ENCODE measurements at places on chromosomes 1 and 21.
A peak's percentile ranks its signal among the peaks of the same experiment; 100 is the strongest.

GRCh38 chr1:156281281-156281680, 1.3 kb downstream of the SMG5 start:
- DNase-seq = peak; percentile 33

GRCh38 chr1:85624361-85624760, 43.8 kb downstream of the CCN1 start:
- no peak for DNase-seq

GRCh38 chr1:224726441-224727182, 110.5 kb downstream of the CNIH3 start:
- peak; percentile 75 for DNase-seq

DNA sequence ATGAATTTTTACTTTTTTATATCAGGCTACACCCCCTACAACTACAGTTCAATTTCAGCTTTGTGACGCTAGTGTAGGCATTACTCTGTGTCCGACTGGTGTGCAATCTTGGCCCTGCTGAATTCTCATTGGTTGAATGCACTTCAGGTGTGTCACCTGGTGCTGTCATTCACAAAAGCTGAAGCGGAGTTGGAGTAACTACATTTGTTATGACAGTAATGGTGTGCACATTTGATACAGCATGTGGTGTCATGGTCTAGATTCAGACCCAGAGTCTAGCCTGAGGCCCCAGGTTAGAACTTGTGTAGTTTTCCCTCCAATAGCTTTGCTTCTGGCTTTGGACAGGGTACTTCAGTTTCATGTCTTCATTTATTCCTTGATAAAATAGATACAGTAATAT, 88.7 kb downstream of the C1orf94 start:
- DNase-seq = no peak

GRCh38 chr1:55346586-55346985, 131.4 kb upstream of the USP24 start:
- DNase-seq = no peak

DNA sequence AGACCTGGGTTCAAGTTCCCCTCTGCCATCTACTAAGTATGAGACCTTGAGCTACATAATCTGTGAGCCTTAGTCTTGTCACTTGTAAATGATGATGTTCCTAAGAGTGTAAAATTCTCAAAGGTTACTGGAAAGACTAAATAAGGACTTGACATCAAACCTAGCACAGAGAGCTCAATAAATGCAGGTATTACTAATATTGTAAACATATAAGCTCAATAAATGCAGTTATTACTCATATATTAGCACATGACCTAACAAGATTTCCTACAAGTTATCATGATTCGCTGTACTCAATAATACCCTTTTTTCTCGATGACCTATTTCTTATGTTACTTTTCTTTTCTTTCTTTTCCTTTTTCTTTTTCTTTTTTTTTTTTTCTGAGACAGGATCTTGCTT, 174.9 kb downstream of the ZNF281 start:
- no peak for DNase-seq

- no peak for DNase-seq
These were observed 22.1 kb upstream of the SDC3 start for GRCh38 chr1:30930631-30931173.

DNA sequence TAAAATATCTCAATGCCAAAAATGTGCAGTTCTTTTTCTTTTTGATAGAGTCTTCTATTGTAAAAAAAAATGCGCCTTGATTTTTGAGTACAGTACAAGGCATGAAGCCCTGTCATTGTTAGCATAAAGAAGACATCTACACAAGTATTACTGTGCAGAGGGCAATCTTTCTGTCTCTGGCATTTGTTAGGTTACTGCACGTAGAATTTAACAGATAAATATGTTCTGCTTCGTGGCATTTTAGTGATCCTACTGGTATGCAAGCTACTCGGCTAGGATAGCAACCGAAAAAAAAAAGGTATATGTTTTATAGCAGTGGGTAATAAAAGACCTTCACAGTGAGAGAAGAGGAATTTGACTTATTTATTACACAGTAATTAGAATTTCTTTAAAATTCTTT, 492.9 kb upstream of the ADGRL2 start:
- DNase-seq = no peak

DNA sequence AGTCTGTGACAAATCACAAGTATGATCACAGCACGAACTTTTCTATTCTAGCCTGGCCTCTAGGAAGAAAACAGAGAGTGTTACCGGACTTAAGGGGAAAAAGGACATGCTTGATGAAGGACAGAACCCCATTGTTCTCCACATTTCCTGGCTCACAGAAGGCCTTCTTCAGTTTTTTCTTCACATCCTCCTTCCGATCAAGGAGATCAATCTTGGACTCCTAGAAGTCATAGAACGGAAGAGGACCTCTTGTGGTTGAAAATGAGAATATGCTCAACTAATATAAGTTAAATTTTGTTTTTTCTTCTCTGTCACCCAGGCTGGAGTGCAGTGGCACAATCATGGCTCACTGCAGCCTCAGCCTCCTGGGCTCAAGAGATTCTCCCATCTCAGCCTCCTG, 30.3 kb downstream of the YARS1 start:
- DNase-seq = peak; percentile 43

- no peak for DNase-seq
These were observed 19.3 kb upstream of the LBR start for GRCh38 chr1:225446981-225447615.

GRCh38 chr1:180033390-180033789, 78.8 kb downstream of the CEP350 start:
- DNase-seq = no peak

- DNase-seq = no peak
These were observed at the start of gene CTSK for GRCh38 chr1:150808121-150808520. CTSK (minus strand) TSS chr1:150808260; CDS start chr1:150806805, 1,455 bp downstream.

GRCh38 chr1:223622132-223622842, 43.2 kb downstream of the CAPN8 start:
- no peak for DNase-seq

DNA sequence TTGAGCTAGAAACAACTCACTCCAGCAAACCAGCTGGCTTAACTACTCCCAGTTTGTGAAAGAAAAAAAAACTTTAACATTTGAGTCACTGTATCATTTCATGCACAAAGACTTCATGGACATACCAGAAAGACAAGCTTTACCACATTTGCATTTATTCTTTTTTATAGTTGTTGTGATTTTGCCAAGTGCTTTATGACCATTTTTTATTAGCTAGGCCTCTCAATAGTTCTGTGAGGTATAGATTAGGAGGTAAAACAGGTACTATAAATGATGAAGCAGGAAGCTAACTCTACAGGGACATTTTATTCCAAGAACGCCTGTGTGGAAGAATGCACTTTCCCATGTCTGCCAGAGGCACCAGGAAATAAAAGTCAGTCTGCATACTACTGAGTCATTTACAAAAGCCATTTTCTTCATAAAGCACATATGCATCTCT, 8.2 kb upstream of the DENND1B start:
- peak; percentile 65 for DNase-seq

- DNase-seq = peak; percentile 14
These were observed 17.2 kb downstream of the BSND start for GRCh38 chr1:55015731-55016620.

DNA sequence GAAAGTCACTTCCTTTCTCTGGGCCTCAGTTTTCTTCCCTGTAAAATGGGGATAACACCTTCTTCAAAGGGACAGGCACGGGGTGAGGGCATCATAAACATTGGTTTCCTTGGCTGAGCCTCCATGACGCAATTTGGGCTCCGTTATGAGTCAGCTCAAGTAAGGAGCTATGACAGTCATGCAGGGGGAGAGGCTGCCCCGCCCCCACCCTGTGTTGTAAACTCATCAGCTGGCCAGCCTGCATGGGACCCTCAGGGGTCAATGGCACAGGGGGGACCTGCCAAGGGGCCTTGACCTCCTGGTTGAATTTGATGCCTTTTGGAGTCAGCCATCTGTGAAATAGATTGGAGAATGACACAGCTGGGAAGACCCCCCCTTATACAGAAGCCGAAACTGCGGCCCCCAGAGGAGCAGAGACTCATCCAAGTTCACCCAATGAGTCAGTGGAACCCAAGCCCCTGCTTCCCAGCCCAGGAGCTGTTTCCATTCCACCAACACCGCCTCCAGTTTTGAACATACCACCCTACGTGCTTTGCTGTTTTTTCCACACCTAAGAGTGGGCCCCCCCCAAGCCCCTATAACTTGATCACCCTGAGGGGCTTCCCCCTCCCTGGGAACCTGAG, 36.8 kb upstream of the RUNX3 start:
- peak; percentile 87 for DNase-seq

- DNase-seq = no peak
These were observed 3.3 kb upstream of the ADAMTS5 start for GRCh38 chr21:26969971-26970725.

DNA sequence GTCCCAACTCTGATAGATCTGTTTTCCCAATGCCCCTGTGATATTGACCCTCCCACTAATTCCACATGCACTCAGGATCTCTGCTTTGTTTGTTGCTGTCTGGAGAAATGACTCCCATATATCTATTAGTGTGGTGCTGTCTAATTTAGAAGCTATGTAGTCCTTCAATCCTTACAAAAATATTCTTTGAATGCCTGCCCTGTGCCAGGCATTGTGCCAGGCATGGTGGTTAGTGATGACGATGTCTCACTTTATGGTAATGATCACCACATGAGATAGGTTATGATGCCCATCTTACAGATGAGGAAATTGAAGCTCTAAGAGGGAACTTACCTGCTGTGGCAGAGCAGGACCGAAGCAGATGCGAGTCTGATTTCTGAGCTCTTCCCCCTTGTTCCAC, 12.9 kb downstream of the MYOG start:
- no peak for DNase-seq

- DNase-seq = no peak
These were observed 383.3 kb downstream of the HHAT start for GRCh38 chr1:210711825-210712612.

GRCh38 chr1:58789996-58790660, 6.3 kb upstream of the JUN start:
- DNase-seq = no peak

GRCh38 chr1:119510046-119510445, 3.0 kb downstream of the HSD3B1 start:
- no peak for DNase-seq

GRCh38 chr21:44767834-44768831, 33.5 kb downstream of the UBE2G2 start:
- DNase-seq = no peak

DNA sequence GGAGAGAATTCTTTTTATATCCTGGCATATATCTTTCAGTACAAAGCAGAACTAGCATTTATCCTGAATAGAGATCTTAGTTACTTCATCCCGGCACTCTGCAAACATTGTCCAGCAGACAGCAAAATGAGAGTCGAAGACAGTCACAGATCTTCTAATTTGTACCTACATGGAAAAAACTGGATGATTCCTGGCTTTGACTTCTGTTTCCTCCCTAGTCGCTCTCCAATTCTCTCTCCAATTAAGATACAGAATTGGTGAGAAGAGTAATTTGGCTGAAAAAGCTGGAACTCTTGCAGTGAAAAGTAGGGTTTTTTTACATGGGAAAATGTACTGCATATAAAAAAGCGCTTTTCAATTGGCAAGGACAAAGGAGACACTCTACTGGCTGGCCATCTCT, 151.1 kb upstream of the C8B start:
- no peak for DNase-seq

- DNase-seq = peak; percentile 86
These were observed 20.2 kb downstream of the SDC3 start for GRCh38 chr1:30888391-30888790.

DNA sequence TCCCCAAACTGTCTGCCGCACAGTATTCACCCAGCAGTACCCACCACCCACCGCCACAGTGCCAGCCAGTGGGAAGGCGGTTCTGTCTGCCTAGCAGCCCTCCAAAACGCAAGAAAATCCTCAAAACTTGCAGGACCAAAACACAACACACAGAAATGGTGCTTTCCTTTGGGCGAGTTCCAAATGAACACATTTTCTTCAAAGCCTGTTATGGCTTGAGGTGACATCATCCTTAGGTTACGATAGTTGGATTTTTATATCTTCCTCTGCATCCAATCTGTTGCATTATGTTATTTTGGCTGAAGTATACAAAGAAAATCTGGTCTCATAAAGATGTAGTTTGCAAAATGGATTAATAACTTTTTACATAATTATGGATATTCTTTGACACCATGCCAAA, 8.4 kb upstream of the SPRR3 start:
- DNase-seq = no peak

- DNase-seq = no peak
These were observed 183.6 kb upstream of the BEND5 start for GRCh38 chr1:48960320-48960719.

- DNase-seq = no peak
These were observed 18.6 kb upstream of the NUP133 start for GRCh38 chr1:229526695-229527094.

DNA sequence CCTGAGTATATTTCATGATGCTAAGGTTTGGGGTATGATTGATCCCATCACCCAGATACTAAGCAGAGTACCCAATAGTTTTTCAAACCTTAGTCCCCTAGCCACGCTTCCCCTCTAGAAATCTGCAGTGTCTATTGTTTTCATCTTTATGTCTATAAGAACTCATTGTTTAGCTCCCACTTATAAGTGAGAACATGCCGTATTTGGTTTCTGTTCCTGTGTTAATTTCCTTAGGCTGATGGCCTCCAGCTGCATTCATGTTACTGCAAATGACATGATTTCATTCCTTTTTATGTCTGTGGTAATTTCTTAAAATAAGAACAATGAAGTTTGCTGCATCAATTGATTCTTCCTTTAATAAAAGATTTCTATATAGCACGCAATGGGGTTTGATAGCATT, 301.3 kb downstream of the PLPP3 start:
- no peak for DNase-seq

DNA sequence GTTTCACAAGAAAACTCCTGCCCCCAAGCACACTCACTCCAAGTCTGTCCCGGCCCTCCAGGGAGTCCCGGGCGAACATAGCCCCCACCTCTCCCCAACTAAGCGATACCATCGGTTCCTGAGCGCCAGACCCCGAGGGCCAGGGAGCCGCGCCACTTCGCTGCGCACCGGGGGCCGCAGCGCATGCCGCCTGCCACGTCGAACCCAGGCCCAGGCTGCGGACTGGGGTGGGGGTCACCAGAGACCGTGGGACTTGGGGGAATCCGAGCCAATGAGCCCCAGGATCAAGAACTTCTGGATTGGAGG, 801 bp downstream of the RSPO1 start:
- no peak for DNase-seq

- no peak for DNase-seq
These were observed 104.3 kb upstream of the CDC42BPA start for GRCh38 chr1:227422581-227422980.

GRCh38 chr1:227318016-227318852, at the start of gene CDC42BPA:
CDC42BPA (minus strand) TSS chr1:227318492; CDS start chr1:227317182, 1,310 bp downstream.
- peak; percentile 92 for DNase-seq

DNA sequence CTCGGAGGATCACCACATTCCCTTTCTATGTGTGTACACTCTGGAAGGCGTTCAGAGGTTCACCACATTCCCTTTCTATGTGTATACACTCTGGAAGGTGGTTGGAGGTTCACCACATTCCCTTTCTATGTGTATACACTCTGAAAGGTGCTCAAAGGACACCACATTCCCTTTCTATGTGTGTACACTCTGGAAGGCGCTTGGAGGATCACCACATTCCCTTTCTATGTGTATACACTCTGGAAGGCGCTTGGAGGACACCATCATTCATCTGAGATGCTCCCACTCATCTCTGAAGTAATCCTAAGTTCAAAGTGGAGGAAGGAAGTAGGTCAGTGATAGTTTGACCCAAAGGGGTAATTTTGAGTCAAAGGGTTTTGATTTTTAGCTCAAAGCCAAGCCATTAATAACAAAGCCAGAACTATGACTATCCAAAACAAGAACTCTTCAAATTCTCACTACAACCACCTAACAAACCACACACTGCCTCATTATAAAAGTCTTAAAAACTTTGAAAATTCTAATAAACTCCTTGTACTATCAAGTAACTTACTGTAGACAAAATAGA, 32.9 kb downstream of the NRIP1 start:
- peak; percentile 86 for DNase-seq
